ENCODE measurements at places on chromosomes 3 and 15.

- no peak for DNase-seq
Measured at GRCh38 chr3:112056451-112056929, 22.0 kb downstream of the TMPRSS7 start.

DNA sequence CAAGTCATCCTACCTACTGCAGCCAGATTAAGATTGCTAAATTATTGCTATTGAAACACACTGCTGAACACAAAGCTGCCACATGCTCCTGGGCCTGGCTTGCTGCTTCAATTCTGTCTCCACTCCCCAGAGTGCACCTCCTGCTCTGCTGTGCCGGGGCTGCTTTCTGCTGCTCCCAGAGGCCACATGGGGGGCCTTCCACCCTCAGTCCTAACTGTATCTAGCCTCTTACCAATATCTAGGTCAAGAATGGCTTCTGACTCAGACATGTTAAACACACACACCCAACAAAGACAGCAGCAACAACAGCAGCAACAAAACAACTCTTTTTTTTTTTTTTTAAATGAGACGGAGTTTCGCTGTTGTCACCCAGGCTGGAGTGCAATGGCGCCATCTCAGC, 33.0 kb downstream of the MYZAP start:
- DNase-seq: no peak

DNA sequence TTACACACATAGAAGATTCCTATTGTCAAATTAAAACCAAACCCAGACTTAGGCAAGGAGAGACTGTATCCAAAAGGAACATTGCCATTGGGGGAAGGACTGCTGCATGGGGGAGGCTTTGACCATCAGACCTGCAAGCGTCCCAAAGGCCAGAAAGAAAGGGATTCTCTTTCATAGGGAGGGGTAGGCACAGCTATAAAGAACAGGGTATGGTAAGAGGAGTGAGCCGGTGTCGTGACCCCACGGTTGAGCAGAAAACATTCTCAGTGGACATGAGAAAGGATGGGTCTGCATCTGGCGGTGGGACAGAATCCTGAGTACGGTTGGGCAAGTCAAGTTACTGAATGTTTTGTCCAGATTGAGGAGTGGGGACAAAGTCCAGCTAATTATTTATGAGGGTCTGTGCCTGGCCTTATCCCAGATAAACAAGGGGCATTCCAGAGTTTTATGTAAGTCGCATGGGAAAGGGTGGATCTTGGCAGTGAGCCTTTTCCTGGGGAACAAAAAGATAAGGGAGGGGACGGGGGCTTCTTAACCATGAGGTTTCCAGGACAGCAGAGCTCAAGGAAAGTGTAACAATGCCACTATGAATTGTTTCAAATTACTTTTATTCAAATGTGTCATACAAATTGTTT, 357.8 kb downstream of the OCA2 start:
- no peak for DNase-seq

GRCh38 chr3:2153053-2153452, 54.4 kb downstream of the CNTN4 start:
- DNase-seq: no peak

GRCh38 chr3:43861635-43862034, 170.9 kb downstream of the ABHD5 start:
- no peak for DNase-seq

GRCh38 chr15:58541410-58542087, 109.8 kb downstream of the LIPC start:
- DNase-seq: no peak

- no peak for DNase-seq
Measured at GRCh38 chr3:153443961-153444360, 281.9 kb downstream of the RAP2B start.

GRCh38 chr3:135034291-135034768, 239.3 kb downstream of the EPHB1 start:
- DNase-seq: no peak

GRCh38 chr3:122357828-122358702, 25.0 kb downstream of the MIX23 start:
- DNase-seq: no peak

- DNase-seq: no peak
Measured at GRCh38 chr3:121757812-121758545, 8.4 kb upstream of the GOLGB1 start.

DNA sequence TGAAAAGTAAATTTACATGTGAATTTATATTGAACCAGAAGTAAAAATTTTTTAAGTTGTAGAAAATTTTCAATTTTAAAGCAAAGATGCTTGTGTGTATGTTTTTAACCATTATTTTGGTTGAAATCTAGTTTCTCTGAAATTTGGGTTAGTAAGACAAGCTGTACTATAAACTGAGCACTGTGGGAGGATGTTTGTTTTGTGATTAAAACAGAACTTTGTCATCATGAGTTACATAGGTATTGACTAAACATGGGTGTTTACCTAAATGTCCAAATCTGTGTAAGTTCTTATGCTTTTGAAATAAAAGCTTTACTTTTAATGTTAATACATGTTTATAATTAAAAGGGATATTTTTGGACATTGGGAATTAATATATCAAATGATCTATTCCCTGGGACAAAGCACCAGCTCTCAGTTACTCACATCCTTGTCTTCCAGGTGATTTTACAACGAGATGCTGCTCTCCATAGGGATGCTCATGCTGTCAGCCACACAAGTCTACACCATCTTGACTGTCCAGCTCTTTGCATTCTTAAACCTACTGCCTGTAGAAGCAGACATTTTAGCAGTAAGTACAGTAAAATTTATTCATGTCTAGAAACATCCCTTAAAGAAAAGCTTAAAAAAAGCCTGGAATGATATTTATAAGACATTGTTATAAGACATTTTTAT, 32.7 kb downstream of the RNF13 start:
- no peak for DNase-seq

DNA sequence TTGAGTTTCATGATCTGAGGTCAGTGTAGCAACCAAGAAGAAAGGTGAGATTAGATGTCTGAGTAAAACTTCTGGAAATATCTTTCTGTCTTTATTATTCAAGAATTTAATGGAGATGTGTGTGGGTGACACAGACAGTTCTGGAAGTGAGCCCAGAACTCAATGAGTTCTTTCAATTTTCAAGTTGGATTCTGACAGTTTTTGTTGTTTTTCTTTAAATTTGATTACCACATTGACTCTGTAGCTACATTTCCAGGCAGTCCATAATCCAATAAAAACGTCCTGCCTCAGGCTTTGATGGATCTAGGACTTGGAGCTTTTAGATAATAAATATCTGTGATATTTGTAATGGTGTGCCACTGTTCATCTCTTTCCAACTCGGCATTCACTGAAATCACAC, 3.9 kb upstream of the PARP14 start:
- DNase-seq: no peak

DNA sequence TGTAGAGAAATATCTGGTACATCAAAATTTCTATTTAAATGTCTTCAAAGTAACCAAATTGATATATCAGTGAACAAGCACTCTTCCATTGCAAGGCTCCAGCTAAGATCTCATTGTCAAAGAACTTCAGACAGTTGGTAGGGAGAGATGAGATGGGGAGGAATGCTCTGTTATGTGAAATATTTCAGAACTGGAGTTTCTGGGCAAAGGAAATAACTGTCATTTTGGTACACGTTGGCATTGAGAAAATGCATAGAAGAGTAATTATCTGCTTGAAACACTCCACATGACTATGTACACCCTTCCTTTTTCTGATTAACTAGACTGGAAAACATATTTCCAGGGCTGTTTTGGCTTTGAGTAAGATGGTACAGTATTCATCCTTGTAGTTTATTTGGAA, 297.5 kb upstream of the RASGRP1 start:
- no peak for DNase-seq

DNA sequence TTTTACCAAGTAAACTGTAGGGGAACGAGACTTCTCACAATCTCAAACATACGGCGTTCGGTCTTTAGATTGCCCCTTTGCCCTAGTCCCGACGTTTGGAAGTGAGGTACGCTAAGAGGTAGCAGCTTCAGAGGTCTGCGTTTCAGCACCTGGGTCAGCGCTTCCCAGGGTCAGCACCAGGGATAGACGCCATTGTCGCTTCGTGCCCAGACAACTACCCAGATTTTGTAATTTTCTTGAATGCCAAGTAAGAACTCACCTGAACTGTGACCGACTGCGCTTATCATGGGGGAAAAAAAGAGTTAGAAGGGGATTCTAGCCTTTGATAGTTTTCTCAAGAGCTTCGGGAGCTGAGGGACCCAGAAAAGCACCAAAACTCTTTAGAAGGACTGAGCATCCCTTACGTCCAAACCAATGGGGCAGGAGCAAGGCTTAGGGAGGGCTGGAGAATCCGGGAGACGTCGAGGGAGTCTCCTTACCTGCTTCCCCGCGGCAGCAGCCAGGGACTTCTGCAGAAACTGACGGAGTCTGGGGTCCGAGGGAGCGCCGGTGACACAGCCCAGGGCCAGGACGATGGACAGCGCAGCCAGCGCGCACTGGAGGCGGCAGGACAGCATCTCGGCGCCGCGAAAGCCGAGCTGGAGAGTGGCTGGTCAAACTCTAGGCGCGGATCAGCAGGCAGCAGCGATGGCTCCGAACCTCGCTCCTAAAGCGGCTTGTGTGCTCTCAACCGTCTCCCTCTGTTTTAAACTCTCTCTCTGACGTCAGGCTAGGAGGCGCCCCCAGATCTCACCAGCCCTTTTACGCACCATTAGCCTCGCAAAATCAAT, at the start of gene SST:
SST (minus strand) TSS at position 720 of the 830 bp plus-strand sequence; CDS start at position 617, 103 bp downstream.
- no peak for DNase-seq

GRCh38 chr3:161072751-161073150, 32.4 kb downstream of the B3GALNT1 start:
- DNase-seq: no peak

DNA sequence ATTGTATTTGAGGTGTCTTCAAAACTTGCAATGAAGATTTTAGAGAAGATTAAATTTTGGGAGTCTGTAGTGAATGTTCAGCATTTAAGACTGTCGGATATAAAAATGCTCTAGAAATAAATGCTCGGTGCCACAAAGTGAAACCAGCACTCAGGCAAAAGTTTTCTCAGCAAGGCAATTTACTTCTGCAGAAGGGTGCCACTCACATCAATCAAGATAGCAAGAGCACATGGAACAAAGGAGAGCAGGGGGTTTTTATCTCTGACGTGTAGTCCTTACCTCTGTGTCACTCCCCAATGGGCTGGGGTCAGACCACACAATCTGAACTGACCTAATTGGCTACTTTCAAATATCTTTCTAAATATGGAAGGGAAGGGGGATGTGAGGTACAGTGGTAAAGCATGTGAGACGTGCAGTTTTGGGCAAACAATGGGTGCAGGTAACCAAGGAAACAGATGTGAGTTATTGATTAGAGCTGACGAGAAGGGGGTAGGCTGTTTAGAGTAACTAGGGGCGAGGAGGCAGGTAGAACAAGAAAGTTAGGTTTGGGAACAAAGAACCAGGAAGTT, 23.4 kb upstream of the FXR1 start:
- no peak for DNase-seq

DNA sequence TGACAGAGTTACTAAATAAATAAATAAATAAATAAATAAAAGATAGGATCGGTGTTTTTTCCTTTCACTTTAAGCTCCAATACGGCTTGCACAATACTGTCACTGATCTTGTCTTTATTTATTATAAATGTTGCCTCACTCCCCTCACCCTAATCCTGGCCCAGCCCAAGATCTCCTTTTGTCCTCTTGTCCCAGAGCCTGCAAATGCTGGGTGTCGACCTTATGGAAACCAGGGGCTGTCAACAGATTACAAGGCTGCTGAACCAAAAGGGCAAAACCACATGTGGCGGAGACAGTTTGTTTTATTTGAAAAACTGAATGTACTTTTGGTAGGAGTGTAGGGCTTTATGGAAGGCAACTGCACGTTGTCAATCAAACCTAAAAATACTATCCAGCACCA, 75.9 kb downstream of the RFTN1 start:
- DNase-seq: no peak

DNA sequence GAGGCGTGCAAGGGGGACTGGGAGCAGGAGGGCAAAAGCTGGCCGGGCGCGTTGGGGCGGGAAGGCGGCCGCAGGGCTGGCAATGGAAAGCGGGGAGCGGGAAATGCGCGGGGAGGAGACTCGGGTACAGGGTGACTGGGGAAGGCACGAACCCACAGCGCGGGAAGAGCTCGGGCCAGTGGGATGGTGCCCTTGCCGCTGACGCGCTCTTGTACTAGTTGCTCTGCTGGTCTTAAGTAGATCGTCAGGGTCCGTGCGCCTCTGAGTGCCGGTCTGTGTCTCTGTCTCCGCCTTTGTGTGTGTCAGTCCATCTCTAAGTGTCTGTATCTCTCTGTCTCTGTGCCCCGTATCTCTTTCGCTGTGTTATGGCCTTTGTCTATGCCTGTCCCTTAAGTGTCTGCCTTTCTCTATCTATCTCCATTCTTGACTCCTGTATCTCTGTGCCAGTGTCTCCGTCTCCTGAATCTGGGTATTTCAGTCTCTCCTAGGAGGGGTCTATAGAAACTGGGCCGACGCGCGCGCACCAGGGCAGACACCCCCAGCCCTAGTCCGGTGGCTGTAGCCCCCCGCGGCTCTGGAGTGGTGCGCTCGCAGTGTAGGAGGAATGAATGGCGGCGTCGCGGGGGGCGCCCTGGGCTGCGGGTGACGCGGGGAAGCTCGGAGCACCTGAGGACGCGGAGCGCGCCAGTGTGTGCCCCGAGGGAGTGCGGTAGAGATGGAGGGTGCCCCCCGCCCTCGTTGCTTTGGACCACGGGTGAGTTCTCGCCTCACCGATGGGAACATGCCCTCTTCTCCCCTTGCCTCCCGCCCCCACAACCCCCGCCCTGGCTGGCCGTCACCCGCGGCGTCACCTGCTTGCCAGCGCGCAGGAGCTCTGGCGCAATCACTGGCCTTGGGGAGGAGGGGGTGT, 756 bp upstream of the CAMK2N2 start:
- no peak for DNase-seq

- no peak for DNase-seq
Measured at GRCh38 chr3:127139601-127140500, 53.1 kb upstream of the PRR23E start.

DNA sequence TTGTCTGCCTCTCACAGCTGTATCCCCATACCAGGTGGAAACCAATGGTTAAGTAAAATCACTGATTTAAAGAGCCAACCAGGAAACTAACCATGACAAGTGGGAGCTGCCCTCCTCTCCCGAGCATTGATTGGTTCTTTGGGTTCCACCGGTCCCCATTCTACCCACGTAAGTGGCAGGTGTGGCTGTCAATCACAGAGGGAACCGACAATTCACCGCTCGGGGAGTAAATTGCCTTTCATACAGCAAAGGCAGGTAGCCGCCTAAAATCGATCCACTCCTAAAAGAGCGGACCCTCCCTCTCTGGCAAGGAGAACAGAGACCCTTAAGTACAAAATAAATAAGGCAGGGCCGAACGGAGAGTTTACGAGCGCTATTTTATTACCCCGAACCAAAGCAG, 1.2 kb downstream of the ERC2 start:
- DNase-seq: peak; percentile 22

Measured in stimulated activated CD4-positive, alpha-beta T cell treated with anti-CD3 and anti-CD28 coated beads, Interleukin-12 subunit alpha, Interleukin-12 subunit beta, amount 100 ng/mL, for 48 hours (primary cell).